ENCODE measurements at places on chromosomes 7 and 10.

- DNase-seq = no peak
Observed at GRCh38 chr7:92464515-92464914, 13.2 kb downstream of the ERVW-1 start.

- DNase-seq = no peak
Observed at GRCh38 chr10:11197878-11198277, 180.2 kb downstream of the CELF2 start.

- DNase-seq = no peak
Observed at GRCh38 chr10:72746426-72747363, 54.8 kb downstream of the MCU start.

- no peak for DNase-seq
Observed at GRCh38 chr7:105638902-105639495, 57.7 kb upstream of the EFCAB10 start.

- DNase-seq = no peak
Observed at GRCh38 chr7:82081644-82082224, 311.9 kb upstream of the HGF start.

- no peak for DNase-seq
Observed at GRCh38 chr10:63917363-63917762, 396.2 kb downstream of the REEP3 start.

GRCh38 chr7:157158400-157158799 is 19.7 kb downstream of the UBE3C start:
- DNase-seq = no peak
